ENCODE measurements at places on chromosomes 7 and 10.
A peak's percentile ranks its signal among the peaks of the same experiment; 100 is the strongest.

GRCh38 chr10:15084502-15084922 is 4.1 kb downstream of the ACBD7 start:
- DNase-seq = peak; percentile 100

GRCh38 chr7:139482662-139483466 is 609 bp downstream of the KLRG2 start:
- DNase-seq = peak; percentile 20

- no peak for DNase-seq
These were observed 55.9 kb downstream of the PDIA4 start for GRCh38 chr7:148972375-148972774.

GRCh38 chr7:20738518-20739481 is 47.9 kb downstream of the SP8 start:
- DNase-seq = no peak

- DNase-seq = no peak
These were observed 78.4 kb downstream of the XRCC2 start for GRCh38 chr7:152597507-152597906.
